A172 (cell line): ENCODE measurements at places on chromosomes 16 and 17.

DNA sequence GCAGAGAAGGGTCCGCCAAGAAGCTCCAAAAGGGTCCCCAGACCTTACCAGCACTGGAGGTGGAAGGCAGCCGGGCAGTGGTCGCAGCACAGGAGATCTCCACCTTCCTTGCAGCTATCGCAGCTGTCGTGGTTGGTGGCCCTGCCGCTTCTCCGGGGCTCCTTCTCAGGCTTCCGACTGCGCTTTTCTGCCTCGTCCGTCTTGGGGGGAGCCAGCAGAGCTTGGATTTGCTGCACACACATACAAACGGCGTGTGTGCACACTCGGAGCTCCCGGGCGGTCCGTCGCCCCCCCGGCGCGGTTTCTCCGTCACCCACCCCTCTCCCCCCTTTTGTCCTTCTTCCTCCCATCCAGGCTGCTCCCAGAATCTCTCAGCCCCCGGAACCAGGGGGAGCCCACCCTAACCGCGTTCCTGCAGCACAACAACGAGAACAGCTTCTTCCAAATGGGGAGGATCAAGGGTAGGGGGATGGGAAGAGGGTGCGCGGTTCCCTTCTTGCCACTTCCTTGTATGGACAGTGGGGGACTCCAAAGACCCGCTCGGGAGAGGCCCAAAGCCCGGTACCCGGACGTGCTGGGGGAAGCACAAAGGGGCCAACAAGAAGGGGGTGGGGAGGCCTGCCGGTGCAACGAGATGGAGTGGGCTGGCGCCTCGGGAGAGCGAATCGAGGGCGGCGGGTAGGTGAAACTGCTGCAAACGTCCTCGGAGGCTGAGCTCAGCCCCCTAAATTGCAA lies 1.1 kb downstream of the PHF12 start:
- no peak for DNase-seq

- DNase-seq: peak; percentile 29
Measured at GRCh38 chr17:74259667-74260524, 14.1 kb upstream of the DNAI2 start.

DNA sequence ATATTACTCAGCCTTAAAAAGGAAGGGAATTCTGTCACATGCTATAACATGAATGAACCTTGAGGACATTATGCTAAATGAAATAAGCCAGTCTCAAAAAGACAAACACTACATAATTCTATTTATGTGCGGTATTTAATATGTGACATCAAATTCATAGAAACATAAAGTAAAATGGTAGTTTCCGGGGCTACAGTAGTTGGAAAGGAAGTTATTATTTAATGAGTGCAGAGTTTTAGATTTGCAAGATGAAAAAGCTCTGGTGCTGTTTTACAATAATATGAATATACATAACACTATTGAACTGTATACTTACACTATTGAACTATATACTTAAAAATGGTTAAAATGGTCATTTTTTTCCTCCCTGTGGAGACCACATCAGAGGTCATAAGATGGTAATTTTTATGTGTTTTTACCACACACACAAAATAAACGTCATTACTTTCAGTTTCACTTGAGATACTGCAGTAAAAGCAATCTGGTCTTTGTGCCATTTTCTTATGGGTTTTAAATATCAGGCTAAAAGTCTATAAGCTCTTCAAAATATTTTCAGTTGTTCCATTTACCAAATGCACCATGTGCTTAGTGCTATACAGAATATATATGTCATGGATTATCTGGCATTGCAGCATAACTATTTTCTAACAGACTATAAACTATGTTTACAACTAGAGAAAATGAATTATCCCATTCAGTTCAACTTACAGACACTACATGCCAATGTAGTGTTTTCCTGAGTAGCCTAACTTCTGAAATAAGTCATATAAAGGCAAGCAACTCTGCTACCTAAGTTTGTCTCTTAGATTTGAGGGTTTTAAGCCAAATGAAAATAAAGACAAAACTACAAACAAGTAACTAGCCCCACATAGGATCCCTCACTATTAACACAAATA lies 90.9 kb downstream of the SPAG9 start:
- DNase-seq: peak; percentile 41

GRCh38 chr16:85416228-85417109 lies 196.7 kb upstream of the GSE1 start:
- DNase-seq: peak; percentile 72

- DNase-seq: no peak
Measured at GRCh38 chr17:1941272-1942065, 83.7 kb downstream of the RTN4RL1 start.

DNA sequence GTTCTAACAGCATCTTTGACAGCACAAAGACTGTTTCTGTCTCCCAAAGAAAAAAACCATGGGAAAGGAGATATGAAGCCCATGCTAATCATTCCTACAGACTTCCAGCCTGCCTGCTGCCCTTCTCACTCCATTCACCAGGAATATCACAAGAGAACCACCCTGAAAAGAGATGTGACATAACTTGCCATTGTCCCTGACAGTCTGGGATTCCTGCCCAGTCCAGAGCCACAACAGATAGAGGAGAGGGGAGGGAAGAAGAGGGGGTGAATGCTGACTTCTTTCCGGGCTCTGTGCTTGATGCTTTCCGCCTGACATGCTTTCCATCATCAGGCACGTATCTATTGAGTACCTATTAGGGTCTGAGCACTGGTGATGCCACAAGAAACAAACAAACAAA lies 31.6 kb upstream of the ASIC2 start:
- DNase-seq: no peak
